ENCODE measurements at places on chromosomes 7 and 10. TPM values are rescaled to one million over a fixed set of nuclear protein-coding genes. Genes with fewer than 3 reads are reported as not detected.

The NUDT5 gene
- 35.8 TPM for total RNA-seq

DNA sequence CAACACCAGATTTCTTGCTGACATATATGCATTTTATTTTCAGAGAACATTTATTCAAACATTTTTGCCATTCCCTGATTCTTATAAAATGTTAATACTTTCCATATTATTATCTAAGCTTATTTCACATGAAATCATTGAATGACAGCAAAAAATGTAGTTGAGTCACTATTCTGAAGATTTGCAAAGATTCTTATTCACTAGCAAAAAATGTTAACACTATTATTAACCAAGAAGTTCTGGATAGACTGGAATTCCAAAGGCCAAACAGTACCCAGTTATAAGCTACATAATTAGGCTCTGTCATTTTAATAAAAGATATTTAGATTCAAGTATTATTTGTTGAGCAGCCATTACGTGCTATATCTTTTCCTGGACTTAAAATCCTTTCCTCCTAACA lies 4.3 kb downstream of the GSTO2 start:
- no peak overlapping the region for H3K27ac ChIP-seq
- no peaks in the 10 kb centered on the region for H3K4me1 ChIP-seq
- H3K36me3 ChIP-seq = no peaks in the 10 kb centered on the region
- no peaks in the 10 kb centered on the region for H3K27me3 ChIP-seq
- no peak for DNase-seq
- no peak overlapping the region for H3K4me3 ChIP-seq

GRCh38 chr10:77496941-77497420 lies 140.6 kb downstream of the KCNMA1 start:
- H3K4me3 ChIP-seq = no peak overlapping the region
- no peaks in the 10 kb centered on the region for H3K36me3 ChIP-seq
- no peak for DNase-seq
- peaks cover 4% of the 10 kb centered on the region for H3K4me1 ChIP-seq
- H3K27me3 ChIP-seq = no peaks in the 10 kb centered on the region

GRCh38 chr10:107118866-107119265 lies 45.6 kb downstream of the SORCS1 start:
- H3K4me1 ChIP-seq = no peaks in the 10 kb centered on the region
- no peaks in the 10 kb centered on the region for H3K36me3 ChIP-seq
- no peaks in the 10 kb centered on the region for H3K27me3 ChIP-seq
- no peak overlapping the region for H3K27ac ChIP-seq

The VWDE gene
- total RNA-seq = 3.2 TPM

The KIAA1217 gene
- 92.5 TPM for total RNA-seq

The SLC13A1 gene
- total RNA-seq = not detected

All from prostate gland (tissue), 2 donors.